ENCODE measurements at places on chromosomes 13 and 19.

GRCh38 chr13:42409075-42409474 lies 137.1 kb downstream of the AKAP11 start:
- DNase-seq: no peak

GRCh38 chr13:45492538-45492937 lies 27.8 kb downstream of the COG3 start:
- no peak for DNase-seq

DNA sequence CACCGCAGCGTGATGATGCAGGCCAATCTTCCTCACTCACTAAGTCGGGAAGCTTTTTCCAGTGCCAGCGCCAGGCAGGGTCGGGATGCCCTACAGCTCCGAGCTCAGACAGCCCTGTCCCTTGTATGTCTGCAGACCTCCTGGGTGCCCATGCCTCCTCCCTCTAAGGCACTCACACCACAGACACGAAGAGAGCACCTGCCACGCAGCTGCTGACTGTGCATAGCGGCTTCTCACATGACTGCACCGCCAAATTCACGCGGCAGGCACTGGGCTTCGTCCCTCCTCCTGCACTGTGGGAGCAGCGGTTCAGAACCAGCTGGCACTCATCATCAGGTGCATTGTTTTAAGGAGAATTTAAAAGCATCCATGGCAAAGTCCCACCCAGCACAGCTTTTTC lies 88.1 kb downstream of the SLC7A1 start:
- DNase-seq: peak; percentile 84

DNA sequence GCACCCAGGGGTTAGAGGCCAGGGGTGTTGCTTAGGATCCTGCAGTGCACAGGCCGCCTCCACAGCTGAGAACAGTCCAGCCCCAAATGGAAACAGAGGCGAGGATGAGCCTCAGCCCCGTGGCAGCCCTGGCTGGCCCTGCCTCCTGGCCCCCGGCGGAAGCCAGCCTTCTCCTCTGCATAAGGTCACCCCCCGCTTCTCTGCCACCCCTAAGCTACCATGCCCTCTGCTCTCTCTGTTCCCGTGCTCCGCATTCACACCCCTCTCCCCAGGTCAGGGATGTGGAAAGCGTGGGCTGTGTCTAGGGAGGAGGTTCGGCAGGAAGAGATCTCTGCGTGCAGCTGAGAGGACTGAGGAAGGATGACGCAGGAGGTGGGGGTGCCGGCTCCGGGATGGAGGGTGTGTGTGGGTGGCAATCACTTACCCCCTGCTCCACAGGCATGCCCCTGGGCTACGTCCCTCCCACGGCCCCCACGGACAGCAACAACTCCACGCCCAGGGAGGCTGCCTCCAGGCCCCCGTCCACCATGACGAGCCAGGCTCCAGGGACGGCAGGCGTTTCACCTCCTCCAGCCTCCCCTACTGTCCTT lies 6.0 kb downstream of the SSC5D start:
- DNase-seq: no peak

GRCh38 chr13:48411147-48411794 lies 1.6 kb downstream of the LPAR6 start:
- DNase-seq: no peak

DNA sequence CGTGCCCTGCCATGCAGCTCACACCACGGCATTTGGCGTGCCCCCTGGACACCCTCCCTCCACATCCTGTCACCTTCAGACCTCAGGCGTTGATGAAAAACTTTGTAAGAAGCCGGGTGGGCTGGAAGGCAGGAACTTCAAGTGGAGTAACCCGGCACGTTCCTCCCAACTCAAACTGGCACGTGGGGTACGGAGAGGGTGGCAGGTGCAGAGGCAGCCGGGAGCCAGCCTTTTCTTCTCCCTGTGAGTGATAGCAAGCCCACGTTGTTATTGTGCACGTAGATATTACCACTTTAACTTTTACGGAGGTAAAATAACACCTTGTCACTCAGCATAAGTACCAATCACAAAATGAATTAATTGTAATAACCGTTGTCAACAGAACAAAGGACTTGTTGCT lies 198.0 kb downstream of the ZNF536 start:
- DNase-seq: peak; percentile 76

GRCh38 chr19:48582168-48582567 lies 24.4 kb upstream of the SPACA4 start:
- no peak for DNase-seq

Measured in NCI-H1105 treated with DMSO at 0.1 percent for 48 hours (cell line).